Gastroesophageal sphincter (tissue), 4 donors: ENCODE measurements at places on chromosomes 6 and 20. TPM values are rescaled to one million over a fixed set of nuclear protein-coding genes. Genes with fewer than 3 reads are reported as not detected.

NKX2-2 gene
- total RNA-seq = not detected

STMND1 gene
- total RNA-seq = not detected

TAF11 gene
- 22.0 TPM for total RNA-seq

CST7 gene
- not detected for total RNA-seq

POPDC3 gene
- not detected for total RNA-seq

DNA sequence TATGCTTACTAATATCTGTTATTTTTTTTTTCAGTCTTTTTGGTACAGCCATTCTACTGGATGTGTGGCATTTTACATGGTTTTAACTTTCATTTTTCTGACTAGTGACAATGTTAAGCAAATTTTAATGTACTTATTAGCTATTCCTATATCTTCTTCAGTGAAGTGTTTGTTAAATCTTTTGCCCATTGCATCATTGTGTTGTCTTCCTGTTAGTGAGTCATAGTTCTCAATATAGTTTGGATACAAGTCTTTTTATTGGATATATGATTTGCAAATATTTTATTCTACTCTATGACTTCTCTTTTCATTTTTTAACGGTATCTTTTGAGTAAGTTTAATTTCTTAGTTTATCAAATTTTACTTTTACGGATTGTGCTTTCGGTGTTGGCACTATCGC, 519.4 kb downstream of the CDKAL1 start:
- H3K27ac ChIP-seq = no peak overlapping the region
- no peak for ATAC-seq
- H3K27me3 ChIP-seq = no peaks in the 10 kb centered on the region
- H3K4me1 ChIP-seq = no peaks in the 10 kb centered on the region
- no peaks in the 10 kb centered on the region for H3K36me3 ChIP-seq

DNA sequence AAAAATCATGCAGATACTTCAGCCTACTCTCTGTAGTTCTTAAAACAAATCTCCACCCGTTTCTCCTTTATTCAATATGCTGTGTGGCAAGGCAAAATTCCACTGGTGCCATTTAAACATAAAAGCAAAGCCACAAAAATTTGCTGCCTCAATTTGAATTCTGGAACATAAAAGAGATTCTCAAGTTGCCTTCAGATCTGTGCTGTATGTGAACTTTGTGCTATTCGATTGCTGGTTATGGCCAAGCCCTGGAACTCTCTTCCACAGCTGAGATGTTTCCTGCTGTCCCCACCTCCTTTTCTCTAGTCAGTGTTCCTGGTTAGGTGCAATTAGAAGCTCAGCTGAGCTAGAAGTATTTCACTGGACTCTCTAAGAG, 395.3 kb upstream of the BTBD3 start:
- no peaks in the 10 kb centered on the region for H3K27me3 ChIP-seq
- ATAC-seq = no peak
- no peaks in the 10 kb centered on the region for H3K4me1 ChIP-seq
- no peaks in the 10 kb centered on the region for H3K36me3 ChIP-seq
- H3K4me3 ChIP-seq = no peak overlapping the region

DCDC2 gene
- total RNA-seq = 0.15 TPM

DNA sequence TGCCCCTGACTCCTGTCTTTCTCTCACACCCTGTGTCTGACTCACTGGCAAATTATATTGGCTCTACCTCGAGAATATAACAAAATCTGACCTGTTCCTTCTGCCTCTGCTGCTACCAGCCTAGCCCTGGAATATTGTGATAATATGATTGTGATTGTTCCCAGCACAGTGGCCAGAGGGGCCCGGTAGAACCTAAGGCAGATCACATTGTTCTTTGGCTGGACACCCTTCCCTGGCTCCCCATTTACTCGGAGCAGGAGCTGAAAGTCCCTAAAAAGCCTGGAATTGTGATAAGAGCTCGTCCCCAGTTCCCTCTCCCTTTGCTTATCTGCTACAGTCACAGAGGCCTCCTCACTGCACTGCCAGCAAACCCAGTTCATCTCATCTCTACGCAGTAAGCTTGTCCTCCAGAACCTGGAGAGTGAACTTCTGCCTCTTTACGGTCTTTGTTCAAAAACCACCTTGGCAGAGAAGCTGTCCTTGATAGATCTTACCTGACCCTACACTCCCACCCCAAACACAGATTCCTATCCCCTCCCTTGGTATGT, 21.8 kb downstream of the SERPINB6 start:
- no peak overlapping the region for H3K27ac ChIP-seq
- peaks cover 68% of the 10 kb centered on the region for H3K36me3 ChIP-seq
- H3K27me3 ChIP-seq = no peaks in the 10 kb centered on the region
- peaks cover 23% of the 10 kb centered on the region for H3K4me1 ChIP-seq
- no peak overlapping the region for H3K4me3 ChIP-seq
